ENCODE measurements at places on chromosomes 7 and 10.
A peak's percentile ranks its signal among the peaks of the same experiment; 100 is the strongest.

- no peaks in the 10 kb centered on the region for H3K36me3 ChIP-seq
- no peak overlapping the region for H3K27ac ChIP-seq
- no peak overlapping the region for H3K4me3 ChIP-seq
- peak; percentile 91 for DNase-seq
Observed at GRCh38 chr7:106176414-106177299, 64.5 kb upstream of the SYPL1 start.

DNA sequence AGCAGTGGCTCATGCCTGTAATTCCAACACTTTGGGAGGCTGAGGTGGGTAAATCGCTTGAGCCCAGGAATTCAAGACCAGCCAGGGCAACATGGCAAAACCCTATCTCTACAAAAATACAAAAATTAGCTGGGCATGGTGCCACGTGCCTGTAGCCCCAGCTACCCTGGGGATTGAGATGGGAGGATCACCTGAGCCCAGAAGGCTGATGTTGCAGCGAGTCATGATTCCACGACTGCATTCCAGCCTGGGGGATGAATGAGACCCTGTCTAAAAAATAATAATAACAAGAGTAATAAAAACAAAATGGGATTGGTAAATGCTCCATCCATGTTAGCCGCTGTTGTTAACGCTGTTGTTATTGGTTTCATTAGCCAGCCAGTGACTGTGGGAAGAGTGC is 1.3 kb upstream of the HKDC1 start:
- H3K27ac ChIP-seq, result no peak overlapping the region
- peaks cover 39% of the 10 kb centered on the region for H3K4me1 ChIP-seq

- H3K4me1 ChIP-seq, result no peaks in the 10 kb centered on the region
- DNase-seq, result no peak
- no peaks in the 10 kb centered on the region for H3K27me3 ChIP-seq
- H3K27ac ChIP-seq, result no peak overlapping the region
- H3K4me3 ChIP-seq, result no peak overlapping the region
Observed at GRCh38 chr7:110568932-110569331, 522.0 kb upstream of the LRRN3 start.

- H3K27ac ChIP-seq, result no peak overlapping the region
- no peak for DNase-seq
- H3K4me1 ChIP-seq, result peaks cover 4% of the 10 kb centered on the region
- H3K27me3 ChIP-seq, result no peaks in the 10 kb centered on the region
- H3K36me3 ChIP-seq, result no peaks in the 10 kb centered on the region
- no peak overlapping the region for H3K4me3 ChIP-seq
Observed at GRCh38 chr7:139674341-139674740, 103.5 kb downstream of the HIPK2 start.

DNA sequence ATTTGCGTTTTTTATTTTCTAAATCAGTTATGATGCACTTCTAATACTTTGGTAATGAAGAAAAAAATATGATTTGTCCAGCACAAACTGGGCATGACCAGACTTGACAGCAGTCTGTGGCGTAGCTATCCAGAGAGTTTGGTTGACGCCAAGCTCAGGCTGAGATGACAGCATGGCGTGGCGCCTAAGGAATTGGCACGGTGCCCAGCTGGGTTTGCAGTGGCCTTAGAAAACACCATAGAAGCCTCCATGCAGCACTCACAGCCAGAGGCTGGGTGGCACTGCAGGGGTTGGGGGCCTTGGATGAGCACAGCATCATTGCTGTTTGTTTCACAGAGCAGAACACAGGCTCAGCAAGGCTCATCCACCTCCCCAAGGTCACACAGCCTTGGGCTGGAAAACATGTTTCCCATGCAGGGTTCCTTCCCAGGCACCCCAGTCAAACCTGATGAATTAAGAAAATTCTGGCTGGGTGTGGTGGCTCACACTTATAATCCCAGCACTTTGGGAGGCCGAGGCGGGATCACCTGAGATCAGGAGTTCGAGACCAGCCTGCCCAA is 88.9 kb downstream of the GTF2IRD1 start:
- H3K36me3 ChIP-seq, result peaks cover 15% of the 10 kb centered on the region
- H3K4me1 ChIP-seq, result no peaks in the 10 kb centered on the region
- no peak overlapping the region for H3K27ac ChIP-seq
- no peak overlapping the region for H3K4me3 ChIP-seq
- no peaks in the 10 kb centered on the region for H3K27me3 ChIP-seq
- DNase-seq, result no peak

DNA sequence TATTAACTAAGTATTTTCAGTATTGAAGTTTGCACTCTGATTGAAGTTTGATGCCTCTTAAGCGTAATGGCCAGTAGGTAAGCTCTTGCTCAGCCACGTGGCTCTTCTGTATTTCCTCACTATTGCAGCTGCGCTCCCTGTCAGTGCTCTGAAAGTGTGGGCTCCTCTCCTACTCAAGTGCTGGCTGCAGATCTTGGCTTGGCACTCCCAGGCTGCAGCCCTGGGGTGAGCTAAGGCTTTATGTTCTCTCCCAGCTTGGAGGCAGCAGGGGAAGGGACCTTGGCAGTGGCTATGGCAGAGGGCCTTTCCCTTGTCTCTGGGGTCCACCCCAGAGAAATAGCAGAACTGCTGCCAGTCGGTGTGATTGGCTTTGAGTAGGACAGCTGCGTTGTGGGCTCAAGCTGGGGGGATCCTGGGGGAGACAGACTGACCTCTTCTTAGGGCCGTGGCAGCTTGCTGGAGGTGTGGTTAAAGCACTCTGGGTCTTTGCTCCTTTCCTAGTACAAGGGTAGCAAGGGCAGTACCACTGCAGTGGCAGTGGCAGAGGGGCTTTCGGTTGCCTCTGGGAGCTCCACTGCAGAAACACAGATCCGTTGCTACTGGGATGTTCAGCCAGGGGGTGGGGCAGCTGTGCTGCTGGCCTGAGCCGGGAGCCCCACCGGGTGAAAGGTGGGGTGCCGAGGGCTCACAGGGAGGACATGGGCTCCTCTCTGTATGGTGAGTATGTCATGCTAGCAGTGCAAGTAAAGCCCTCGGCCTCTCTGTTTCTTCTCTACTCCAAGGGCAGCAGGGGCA is 100.5 kb downstream of the GLCCI1 start:
- H3K36me3 ChIP-seq, result no peaks in the 10 kb centered on the region
- no peaks in the 10 kb centered on the region for H3K4me1 ChIP-seq
- no peak for DNase-seq
- H3K4me3 ChIP-seq, result no peak overlapping the region

- no peaks in the 10 kb centered on the region for H3K4me1 ChIP-seq
- H3K36me3 ChIP-seq, result no peaks in the 10 kb centered on the region
- no peak for DNase-seq
- H3K27ac ChIP-seq, result no peak overlapping the region
- H3K27me3 ChIP-seq, result no peaks in the 10 kb centered on the region
Observed at GRCh38 chr10:126712681-126713080, 42.2 kb upstream of the C10orf90 start.

GRCh38 chr7:110685899-110686298 is 405.0 kb upstream of the LRRN3 start:
- no peaks in the 10 kb centered on the region for H3K4me1 ChIP-seq
- no peak overlapping the region for H3K27ac ChIP-seq
- no peaks in the 10 kb centered on the region for H3K36me3 ChIP-seq
- H3K27me3 ChIP-seq, result no peaks in the 10 kb centered on the region
